B cell (primary cell): ENCODE measurements at places on chromosomes 2 and 18.

GRCh38 chr18:42341423-42341822, 386.4 kb downstream of the PIK3C3 start:
- no peaks in the 10 kb centered on the region for H3K36me3 ChIP-seq
- H3K4me3 ChIP-seq, result no peak overlapping the region
- H3K4me1 ChIP-seq, result no peaks in the 10 kb centered on the region
- DNase-seq, result no peak
- H3K27me3 ChIP-seq, result no peaks in the 10 kb centered on the region

GRCh38 chr18:47969816-47970215, 39.4 kb upstream of the SMAD2 start:
- H3K4me3 ChIP-seq, result no peak overlapping the region
- no peak for DNase-seq
- H3K27ac ChIP-seq, result no peak overlapping the region
- peaks cover 8% of the 10 kb centered on the region for H3K27me3 ChIP-seq

- peak overlapping the region; percentile 28 for H3K27ac ChIP-seq
- H3K36me3 ChIP-seq, result no peaks in the 10 kb centered on the region
- no peaks in the 10 kb centered on the region for H3K27me3 ChIP-seq
- no peak overlapping the region for H3K4me3 ChIP-seq
Observed at GRCh38 chr2:238428866-238429265, 2.1 kb downstream of the ASB1 start.

DNA sequence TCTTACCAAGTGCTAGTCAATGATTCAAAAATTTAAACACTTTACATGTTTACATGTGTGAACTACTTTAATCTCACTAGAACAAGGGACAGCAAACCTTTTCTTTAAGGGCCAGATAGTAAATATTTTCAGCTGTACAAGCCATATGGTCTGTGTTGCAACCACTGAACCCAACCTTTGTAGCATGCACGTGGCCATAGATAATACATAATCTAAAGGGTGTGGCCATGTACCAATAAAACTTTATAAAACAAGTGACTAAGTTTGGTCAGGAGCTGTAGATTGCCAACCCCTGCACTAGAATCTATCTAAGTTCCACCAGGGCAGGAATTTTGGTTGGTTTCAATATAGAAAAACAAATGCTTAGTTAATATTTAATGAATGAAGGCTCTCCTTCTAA, 18.4 kb upstream of the SPRED2 start:
- no peaks in the 10 kb centered on the region for H3K36me3 ChIP-seq
- no peak overlapping the region for H3K27ac ChIP-seq
- no peak overlapping the region for H3K4me3 ChIP-seq
- DNase-seq, result no peak
- H3K27me3 ChIP-seq, result peaks cover 4% of the 10 kb centered on the region
